Esophagus squamous epithelium (tissue), 5 donors: ENCODE measurements at places on chromosomes 13 and 19.

DNA sequence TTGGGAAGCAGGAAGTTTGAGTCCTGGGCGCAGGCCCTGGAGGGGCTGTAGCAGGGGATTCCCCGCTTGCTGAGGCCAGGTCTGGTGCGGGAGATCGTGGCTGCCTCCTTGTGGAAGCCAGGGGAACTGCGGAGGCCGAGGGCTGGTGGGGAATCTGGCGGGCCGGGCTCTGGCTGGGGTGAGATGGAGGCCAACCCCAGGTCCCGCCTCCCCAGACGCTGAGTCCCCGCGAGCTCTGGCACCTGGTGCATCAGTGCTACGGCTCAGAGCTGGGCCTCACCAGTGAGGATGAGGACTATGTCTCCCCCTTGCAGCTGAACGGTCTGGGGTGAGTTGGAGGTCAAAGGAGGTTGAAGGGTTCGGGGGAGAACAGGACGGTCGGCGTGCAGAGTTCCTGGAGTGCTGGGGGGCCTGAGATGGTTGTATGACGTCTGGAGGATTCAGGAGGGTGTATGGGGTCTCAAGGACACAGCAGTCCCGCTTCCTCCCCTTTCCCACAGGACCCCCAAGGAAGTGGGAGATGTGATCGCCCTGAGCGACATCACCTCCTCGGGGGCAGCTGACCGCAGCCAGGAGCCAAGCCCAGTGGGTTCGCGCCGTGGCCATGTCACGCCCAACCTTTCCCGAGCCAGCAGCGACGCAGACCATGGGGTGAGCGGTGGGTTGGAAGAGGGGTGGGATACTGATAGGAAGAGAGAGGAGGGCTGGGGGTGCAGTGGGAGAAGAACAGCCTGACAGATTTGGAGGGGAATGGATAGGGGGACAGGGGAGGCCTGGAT lies 13.1 kb downstream of the GRAMD1A start:
- no peak for DNase-seq

- DNase-seq, result no peak
Measured at GRCh38 chr13:91649456-91649855, 251.0 kb downstream of the GPC5 start.

GRCh38 chr13:34862311-34862710 lies 79.8 kb upstream of the NBEA start:
- DNase-seq, result no peak

- DNase-seq, result no peak
Measured at GRCh38 chr19:7550987-7551761, 15.7 kb downstream of the PNPLA6 start.

DNA sequence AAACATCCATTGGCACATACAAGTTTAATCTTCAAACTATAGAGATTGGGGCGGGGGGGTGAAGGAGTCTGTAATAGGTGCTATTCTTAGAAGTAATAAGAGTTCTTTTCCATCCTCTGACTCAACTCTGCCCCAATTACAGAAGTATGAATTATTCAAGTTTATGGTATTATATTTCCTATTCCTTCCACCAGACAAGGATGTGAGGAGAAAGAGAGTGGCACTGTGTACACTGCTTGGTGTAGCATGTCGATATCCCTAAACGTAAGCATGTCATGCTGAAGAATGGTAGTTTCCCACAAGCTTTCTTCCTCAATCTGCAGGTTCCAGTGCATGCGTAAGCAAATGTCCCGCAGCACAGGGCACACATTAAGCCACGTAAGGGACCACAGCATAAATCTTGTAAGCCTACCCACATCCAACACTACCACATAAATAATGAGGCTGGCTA lies 14.1 kb downstream of the BRD4 start:
- DNase-seq, result no peak

DNA sequence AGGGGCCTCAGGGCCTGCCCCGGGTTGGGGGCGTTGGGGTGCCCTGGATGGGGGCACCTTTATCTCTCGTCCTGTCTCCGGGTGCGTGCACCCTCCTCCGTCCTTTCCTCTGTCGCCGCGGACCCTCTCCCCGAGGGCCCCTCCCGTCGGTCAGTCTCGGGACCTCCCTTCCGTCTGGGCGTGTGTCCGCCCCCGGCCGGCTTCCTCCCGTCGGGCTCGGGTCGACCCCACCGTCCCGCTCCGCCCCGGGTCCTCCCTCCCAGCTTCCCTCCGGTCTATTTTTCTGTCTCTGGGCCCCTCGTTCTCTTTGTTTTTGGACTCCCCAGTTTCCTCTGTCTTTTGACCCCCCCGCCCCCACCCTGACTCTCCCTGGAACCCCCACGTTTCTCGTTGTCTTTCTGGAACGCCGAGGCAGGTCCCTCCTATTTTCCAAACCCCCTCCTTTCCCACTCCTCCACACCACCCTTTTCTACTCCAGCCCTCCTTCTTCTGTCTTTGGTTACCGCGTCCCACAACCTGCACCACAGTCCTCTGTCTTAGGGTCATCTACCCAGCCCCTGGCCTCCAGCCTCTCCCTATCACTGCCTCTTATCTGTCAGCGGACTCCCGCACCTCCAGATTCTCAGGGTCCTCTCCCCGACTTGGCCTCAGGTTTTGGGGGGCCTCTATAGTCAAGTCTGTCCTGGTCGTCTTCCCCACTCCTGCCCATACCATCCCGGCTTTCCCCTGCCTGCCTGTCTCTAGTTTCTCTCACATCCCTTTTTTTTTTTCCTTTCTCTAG lies 757 bp downstream of the EGLN2 start:
- no peak for DNase-seq

DNA sequence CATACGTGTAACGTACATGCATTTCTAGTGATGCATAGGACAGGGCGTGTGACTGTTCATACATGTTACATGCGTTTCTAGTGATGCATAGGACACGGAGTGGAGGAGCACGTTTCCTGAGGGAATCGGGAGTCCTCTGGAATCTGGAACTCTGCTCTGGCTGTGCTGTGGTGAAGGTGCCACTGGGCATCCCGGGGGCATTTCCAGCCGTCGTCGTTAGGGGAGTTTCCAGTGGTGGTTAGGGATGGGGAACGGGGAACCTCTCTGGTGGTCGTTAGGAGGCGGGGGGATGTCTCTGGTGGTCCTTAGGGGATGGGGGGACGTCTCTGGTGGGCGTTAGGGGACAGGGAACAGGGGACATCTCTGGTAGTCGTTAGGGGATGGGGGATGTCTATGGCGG lies 209.6 kb upstream of the SOX1 start:
- no peak for DNase-seq

GRCh38 chr13:43537124-43537523 lies 249.6 kb downstream of the ENOX1 start:
- no peak for DNase-seq

DNA sequence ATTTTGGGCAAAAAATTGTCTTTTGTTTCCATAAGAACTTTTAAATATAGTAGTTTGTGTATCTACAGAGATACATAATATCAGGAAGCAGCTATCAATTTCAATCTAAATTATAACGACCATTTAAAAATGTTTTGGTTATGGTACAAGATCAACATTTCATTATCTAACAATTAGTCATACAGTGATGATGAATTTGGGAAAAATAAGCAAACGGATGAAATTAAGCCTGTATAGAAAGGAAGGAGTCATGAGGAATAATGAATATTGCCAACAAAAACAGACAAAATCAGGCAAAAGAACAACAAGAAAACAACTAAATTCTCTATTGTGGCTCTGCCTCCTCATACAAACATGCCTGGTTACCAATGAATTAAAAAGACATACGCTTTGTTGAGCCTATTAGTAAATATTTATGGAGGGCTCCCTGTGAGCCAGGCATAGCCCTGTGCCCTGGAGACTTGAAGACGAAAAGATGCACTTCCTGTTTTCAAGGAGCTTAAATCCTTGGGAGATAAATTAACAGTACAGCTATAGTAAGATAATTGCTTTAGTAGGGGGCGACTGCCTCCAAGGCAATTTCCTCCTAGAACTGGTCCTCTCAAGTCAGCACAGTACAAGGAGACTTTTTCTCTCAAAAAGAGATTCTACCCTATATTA lies 73.0 kb downstream of the NALCN start:
- no peak for DNase-seq
